Metanephros (tissue), 2 donors: ENCODE measurements at places on chromosomes 11 and 22. TPM values are rescaled to one million over a fixed set of nuclear protein-coding genes. Genes with fewer than 3 reads are reported as not detected.

The PDE2A gene
- 26.7 TPM for total RNA-seq

The PDGFB gene
- total RNA-seq, result 15.8 TPM

The MPZL2 gene
- 16.9 TPM for total RNA-seq

The ADORA2A gene
- 13.5 TPM for total RNA-seq

The ARHGAP1 gene
- 36.0 TPM for total RNA-seq

The OR8A1 gene
- not detected for total RNA-seq

The IL17RA gene
- total RNA-seq, result 8.7 TPM

The EHF gene
- 34.0 TPM for total RNA-seq

The CXCR5 gene
- 0.06 TPM for total RNA-seq

The NPTXR gene
- total RNA-seq, result 6.9 TPM

The OR8G1 gene
- not detected for total RNA-seq

The KRTAP5-11 gene
- total RNA-seq, result not detected

The MLC1 gene
- 3.0 TPM for total RNA-seq

The TUBA8 gene
- total RNA-seq, result 8.2 TPM

The CWC15 gene
- total RNA-seq, result 42.7 TPM

The CHCHD10 gene
- total RNA-seq, result 78.8 TPM

The TSSK2 gene
- total RNA-seq, result not detected

The MS4A3 gene
- total RNA-seq, result 8.8 TPM

The BEST1 gene
- 1.9 TPM for total RNA-seq

The MCHR1 gene
- total RNA-seq, result 0.29 TPM

The CLMP gene
- 30.9 TPM for total RNA-seq

The PPFIA1 gene
- total RNA-seq, result 63.1 TPM

The DNAJB7 gene
- total RNA-seq, result not detected

The UPK3A gene
- 3.6 TPM for total RNA-seq

The PICALM gene
- total RNA-seq, result 430 TPM

The OTOG gene
- 0.23 TPM for total RNA-seq

The SAA2 gene
- total RNA-seq, result not detected

The PARVA gene
- 47.3 TPM for total RNA-seq

The MPPED1 gene
- 2.5 TPM for total RNA-seq

The DBX1 gene
- not detected for total RNA-seq

The ELFN2 gene
- total RNA-seq, result 1.5 TPM

The RIMBP3C gene
- total RNA-seq, result 0.82 TPM

The MMP7 gene
- total RNA-seq, result 33.2 TPM

The C22orf42 gene
- not detected for total RNA-seq

The KLHDC7B gene
- 0.18 TPM for total RNA-seq

The CST6 gene
- total RNA-seq, result not detected

The ZNF70 gene
- 9.0 TPM for total RNA-seq
